ENCODE measurements at places on chromosomes 4 and X.
A peak's percentile ranks its signal among the peaks of the same experiment; 100 is the strongest.

DNA sequence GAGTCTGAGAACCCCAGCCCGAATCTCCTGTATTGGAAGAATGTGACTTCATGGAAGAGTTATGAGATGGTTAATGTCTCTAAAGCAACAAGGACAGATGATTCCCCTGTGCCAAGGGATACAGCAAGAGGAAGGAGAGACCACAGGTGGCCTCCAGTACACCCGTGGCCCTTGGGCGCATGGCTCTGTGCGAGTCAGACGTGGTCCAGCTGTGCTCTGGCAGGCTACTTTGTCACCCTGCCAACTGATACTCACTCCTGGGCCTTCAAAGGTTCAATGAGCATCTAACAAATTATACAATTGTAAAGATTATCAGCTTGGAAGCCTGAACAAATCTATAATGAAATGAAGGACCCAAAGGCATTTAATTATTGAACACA lies 71.7 kb downstream of the NYX start:
- DNase-seq: no peak

DNA sequence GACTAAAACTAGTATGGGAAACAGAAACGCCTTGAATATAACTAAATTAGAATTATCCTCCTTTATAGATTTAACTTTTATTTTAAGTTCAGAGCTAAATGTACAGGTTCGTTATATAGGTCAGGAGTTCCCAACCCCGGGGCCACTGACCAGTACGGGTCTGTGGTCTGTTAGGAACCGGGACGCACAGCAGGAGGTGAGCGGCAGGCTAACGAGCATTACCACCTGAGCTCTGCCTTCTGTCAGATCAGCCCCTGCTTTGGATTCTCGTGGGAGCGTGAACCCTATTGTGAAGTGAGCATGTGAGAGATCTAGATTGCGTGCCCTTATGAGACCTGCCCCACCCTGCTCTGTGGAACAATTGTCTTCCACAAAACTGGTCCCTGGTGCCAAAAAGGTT lies 51.0 kb downstream of the FAT4 start:
- DNase-seq: no peak

- no peak for DNase-seq
Observed at GRCh38 chr4:38045289-38045988, 85.2 kb downstream of the PTTG2 start.

- DNase-seq: no peak
Observed at GRCh38 chrX:8987672-8988250, 46.2 kb downstream of the FAM9B start.

GRCh38 chr4:24973747-24974601 lies 56.8 kb downstream of the LGI2 start:
- DNase-seq: peak; percentile 80

- DNase-seq: no peak
Observed at GRCh38 chr4:135368831-135369230, 1167.2 kb upstream of the PABPC4L start.

GRCh38 chr4:79042079-79042674 lies 102.9 kb upstream of the PAQR3 start:
- DNase-seq: no peak

DNA sequence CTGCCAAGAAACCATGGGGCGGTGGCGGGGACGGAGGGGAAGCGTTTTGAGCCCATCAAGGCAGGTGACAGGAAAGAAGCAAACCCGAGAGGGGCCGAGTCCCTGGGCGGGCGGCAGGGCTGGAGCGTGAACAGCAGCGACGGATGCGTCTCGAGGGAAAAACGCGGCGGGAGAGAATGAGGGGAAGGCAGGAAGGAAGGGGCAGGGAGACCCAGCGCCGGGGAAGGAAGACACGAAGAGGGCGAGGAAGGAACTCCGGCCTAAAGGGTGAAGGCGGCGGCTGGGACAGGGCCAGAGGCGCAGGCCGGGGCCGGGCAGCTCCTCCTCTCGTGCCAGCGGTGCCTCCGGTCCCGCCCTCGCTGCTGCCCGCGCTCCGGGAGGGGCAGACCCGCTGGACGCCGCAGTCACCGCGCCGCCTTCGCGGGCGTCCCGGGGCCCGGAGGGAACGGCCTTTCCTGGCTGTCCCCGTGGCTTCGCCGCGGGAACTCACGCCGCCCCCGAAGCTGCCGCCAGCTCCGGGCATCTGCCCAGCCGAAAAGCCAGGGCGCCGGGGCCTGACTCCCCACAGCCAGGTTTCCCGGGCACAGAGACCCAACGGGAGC lies 751 bp upstream of the RGS12 start:
- peak; percentile 77 for DNase-seq

DNA sequence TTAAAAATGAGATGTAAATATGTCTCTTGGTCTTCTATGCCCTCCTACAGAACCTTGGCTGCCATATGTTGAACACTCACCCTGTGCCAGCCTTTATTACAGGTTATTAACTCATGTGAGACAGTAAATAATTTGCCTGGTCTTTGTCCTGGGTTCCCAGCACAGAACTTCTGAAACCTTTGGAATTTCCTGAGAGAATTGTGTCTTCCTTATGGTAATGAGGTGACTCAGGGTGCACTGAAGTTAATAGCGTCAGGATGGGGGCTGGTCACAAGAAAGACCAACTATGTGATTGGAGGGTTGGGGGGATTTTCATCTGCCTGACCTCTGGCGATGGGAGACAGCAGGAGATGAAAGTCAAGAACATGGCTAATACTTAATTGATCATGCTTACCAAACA lies 289.8 kb upstream of the STS start:
- DNase-seq: no peak

DNA sequence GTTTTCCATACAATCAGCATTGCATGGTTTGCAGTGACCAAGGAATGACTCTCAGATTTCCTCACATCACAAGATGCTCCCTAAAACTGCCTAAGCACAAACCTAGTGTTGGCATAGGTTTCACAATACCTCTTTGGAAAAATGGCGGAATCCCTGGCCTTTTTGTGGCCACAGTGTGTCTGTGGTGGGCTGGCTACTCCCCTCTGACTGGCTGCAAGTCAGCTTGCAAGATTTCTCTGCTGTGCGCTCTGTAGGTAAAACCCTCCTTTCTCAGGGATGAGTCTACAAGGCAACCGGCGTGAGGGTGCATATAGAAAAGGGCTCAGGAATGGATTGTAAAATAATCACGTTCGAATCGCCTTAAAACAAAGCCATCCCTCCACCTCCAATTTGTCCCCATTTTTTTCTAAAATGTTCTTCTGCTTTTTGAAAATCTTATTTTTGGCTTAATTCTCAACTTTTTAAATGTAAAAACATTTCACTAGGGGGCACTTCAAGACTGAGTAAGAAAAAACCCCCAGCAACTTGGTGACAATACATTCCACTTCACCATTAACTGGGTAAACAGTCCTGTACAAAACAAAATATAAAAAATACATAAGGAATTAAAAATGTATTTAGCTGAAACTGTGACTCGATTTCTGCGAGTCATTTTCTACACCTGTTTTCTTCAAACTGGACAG lies 235.6 kb downstream of the STIM2 start:
- DNase-seq: no peak

- DNase-seq: peak; percentile 64
Observed at GRCh38 chr4:1207157-1207470, 34.7 kb upstream of the SPON2 start.

- DNase-seq: no peak
Observed at GRCh38 chr4:54727346-54727745, 69.6 kb downstream of the KIT start.

DNA sequence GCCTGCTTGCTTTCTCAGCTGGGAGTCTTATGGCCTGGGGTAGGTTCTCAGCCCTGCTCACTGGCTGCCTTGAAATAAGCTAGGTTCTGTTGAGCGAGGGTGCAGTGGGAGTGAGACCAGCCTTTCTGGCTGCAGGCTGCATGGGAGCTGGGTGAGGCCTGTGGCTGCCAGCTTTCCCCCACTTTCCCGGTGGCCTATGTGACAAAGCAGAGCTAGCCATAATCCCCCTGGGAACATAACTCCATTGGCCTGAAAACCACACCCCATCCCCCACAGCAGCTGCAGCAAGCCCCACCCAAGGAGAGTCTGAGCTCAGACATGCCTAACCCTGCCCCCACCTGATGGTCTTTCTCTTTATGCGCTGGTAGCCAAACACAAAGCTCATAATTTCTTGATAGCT lies 118.9 kb downstream of the KLHL4 start:
- DNase-seq: no peak

DNA sequence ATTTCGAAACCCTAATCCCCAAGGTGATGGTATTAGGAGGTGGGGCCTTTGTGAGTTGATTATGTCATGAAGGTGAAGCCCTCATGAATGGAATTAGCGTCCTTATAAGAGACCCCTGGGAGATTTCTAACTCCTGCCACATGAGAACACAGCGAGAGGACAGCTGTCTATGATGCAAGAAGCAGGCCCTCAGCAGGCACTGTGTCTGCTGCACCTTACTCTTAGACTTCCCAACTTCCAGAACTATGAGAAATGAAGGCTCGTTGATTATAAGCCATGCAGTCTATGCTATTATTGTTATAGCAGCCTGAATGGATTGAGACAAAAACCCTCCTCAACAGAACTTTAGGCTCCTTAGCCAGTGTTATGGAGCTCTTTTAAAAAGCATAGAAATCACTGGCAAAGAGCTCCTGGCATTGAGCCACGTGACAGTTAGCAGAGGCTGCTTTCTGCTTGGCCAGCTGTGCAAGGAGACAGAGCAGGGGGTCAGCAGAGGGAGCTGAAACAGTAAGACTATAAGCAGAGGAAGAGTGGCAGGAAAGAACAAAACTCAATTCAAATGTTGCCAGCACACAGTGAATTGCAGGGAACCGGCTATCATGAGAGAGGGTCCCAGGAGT lies 219.2 kb upstream of the FAT1 start:
- no peak for DNase-seq

GRCh38 chr4:173752610-173753230 lies 222.7 kb upstream of the HAND2 start:
- no peak for DNase-seq

DNA sequence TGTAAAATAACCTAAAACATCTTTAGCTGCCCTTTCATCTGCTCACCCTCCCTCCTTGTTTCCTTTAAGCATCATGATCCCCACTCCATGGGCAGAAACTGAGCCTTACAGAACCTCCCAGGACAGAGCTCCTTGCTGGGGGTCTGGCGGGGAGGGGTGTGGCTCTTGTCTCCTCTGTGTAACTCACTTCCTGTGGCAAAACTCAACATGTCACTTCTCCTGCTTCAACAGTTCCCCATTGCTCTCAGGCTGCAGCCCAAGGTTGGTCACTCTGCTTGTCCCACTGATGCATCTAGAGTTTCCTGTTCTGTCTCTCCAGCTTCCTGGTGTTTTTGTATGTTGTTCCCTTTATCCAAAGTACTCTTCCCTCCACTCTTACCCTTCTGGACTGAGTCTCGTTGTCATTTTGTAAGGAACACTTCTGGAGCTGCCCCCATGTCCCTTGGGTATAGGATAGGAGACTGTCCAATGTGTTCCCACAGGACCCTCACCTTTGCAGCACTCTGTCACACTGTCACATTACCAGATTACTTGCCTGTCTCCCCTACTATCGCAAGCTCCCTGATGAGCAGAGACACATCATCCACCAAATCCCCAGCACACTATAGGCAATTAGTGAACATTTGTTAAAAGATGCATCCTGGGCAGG lies 19.6 kb downstream of the TMEM31 start:
- no peak for DNase-seq

DNA sequence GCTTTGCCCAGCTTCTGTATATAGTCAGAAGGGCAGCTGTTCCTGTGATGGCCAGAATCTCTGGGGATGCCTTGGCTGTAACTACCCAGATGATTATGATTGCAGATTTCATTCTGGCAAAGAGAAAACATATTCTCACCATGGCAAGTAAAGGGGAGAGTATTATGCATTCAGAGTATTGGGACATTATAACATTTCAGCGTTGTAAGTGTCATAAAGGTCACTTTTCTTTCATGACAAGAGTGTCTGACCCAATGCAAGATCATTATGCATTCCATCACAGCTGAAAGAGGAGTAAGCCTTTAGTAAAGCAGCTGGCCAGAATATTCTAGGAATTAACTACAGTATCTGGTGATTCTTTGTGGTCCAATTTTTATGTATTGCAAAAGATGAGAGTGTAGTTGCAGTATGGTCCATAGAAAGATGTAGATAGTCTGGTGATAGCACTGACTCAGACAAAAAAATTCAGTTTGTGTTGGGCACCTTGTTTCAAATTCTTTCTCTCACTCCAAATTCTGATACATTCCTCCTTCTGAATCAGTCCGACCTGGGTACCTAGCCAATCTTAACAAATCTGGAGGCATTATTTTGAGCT lies 2366.3 kb downstream of the PCDH7 start:
- no peak for DNase-seq

DNA sequence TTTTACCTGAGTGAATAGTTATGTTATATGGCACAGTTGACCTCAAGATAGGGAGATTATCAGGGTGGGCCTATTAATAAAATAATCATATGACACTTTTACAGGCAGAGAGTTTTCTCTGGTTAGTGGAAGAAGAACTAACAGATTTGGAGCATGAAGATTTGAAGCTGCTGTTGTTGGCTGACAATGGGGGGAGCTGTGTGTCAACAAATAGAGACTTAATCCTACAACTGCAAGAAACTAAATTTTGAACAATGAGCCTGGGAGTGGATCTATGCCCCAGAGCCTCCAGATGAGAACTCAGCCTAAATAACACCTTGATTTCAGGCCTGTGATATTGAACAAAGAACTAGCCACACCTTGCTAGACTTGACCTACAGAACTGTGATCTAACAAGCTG lies 7.2 kb upstream of the CCSER1 start:
- DNase-seq: no peak

DNA sequence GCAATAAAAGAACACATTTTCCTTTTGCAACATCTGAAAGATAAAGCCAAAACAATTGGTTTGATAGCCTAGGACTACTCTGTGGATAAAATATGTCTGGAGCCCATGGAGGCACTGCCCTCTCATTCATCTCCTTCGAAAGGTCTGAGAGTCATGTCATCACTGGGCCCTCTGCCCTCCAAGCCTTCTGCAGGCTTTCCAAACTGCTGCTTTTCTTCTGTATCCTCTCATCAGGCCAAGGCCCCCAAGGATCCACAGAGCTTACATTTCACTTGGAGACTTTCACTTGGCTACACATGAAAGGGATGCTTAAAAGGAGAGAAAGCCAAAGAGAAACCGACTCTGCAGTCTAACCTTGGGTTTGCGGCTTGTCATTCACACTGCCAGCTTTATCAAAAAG lies 109.9 kb downstream of the SH3RF1 start:
- no peak for DNase-seq

DNA sequence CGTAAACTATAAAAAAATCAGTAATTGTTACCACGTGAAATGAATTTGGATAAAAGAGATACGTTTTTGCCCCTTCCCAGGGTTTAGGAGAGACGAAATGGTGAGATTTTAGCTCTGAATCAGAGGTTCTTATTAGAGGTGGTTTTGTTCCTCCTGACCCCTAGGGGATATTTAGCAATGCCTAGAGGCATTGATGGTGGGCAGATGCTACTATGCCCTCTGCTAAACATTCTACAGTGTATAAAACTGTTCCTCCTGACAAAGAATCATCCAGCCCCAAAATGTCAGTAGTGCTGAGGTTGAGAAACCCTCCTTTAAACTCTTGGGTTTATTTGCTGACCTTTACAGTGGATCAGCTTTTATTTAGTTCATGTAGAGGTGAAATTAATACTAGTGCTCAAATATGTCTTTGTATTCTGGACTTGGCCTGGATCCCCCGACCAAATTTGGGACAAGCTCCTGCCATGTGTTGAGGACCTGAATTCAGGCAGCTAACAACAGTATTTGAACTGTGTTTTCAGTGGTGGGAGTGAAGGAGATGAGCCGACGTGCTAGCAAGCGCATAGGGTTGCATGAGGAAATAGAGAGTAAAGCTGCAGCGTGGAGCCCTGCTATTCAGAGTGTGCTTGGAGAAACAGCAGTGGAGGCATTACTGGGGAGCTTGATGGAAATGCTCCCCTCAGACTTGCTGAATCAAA lies 126.1 kb downstream of the PTTG2 start:
- no peak for DNase-seq

- no peak for DNase-seq
Observed at GRCh38 chrX:82224961-82225360, 1023.1 kb downstream of the SH3BGRL start.
